ENCODE measurements at places on chromosomes 1 and 21.

GRCh38 chr21:45094412-45094811 is 20.0 kb downstream of the ADARB1 start:
- no peak for DNase-seq

DNA sequence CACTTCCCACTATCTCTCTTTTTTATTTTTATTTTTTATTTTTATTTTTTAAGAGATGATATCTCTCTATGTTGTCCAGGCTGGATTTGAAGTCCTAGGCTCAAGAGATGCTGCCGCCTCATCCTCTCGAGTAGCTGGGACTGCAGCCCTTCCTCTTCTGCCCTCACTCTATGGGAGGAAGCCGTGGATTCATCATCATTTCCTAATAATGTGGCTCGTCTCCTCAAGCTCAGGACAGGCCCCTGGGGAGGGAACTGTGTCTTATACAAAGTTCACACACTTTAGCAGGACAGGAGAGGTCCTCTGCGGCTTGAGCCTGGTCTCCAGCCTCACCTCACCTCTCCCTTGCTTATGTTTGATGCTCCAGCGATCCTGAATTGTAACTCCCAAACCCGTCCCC is 16.5 kb upstream of the IFFO2 start:
- no peak for DNase-seq

GRCh38 chr1:183272390-183272848 is 86.4 kb downstream of the LAMC2 start:
- no peak for DNase-seq

DNA sequence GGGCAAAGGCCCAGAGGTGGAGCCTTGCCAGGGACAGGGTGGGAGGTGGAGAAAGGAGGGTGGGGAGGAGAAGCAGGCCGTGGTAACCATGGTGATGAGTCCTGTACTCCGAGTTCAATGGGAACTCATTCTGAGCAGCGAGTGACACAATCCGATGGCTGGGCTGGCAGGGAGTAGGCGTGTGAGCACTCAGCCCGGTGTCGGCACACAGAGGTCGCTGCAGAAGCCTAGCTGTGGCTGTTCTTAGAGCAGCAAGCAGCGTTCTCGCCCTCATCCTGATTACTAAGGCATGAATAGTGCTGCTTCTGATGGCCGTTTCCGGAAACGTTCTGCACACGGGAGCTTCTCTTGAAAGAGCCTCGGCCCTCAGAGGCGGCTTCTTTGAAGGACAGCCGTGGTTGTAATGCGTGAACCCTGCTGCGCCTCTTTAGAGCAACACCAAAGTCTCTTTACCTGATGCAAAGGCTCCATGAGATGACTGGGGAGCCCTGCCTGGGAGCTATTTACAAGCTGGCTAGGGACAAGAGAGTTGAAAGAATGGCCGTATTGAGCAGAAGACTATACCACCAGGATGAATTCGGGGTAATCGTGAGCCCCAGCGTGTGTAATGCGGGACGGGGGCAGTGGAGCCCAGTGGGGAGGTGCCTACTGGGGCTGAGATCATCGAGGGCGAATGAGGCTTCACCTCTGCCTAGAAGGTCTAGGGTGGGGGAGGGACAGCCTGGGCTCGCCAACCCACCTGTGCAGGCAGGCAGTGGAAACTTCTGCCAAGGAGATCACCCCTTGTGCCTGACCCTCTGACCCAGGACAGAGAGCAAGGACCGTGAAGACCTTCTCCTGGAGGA is 72.8 kb upstream of the PAX7 start:
- no peak for DNase-seq

- no peak for DNase-seq
Observed at GRCh38 chr1:199762572-199762971, 264.9 kb upstream of the NR5A2 start.

DNA sequence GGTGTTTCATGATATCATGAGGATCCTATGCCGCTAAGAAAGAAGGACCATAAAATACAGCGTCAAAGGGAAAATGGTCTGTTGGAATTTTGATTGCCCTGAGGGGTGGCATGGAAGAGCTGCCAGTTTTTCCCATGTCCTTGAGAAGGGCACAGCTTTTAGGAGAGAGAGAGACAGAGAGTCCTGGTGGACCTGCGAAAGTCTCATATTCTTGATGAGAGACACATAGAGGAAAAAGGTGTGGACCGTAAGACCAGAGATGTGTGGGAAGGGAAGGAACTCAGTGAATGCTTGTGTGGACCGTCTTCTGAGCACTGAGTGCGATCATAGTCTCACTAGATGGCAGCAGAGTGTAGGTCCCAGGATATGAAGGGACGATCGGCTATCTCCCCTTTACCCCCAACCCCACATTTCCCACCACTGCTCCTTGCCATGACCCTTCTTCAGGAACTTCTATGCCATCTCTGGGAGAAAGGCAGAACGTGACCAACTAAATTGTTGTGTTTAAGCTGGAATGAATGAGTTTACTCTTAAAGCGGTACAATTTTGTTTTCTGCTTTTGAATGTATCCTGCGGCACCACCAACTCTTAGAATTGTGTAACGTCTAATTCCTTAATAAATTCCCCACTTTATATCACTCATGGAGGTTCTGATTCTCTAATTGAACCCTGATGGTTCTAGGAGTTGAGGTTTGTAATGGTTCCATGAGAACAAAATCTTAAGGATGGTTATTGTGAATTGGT is 117.7 kb downstream of the CTH start:
- no peak for DNase-seq

GRCh38 chr1:99645203-99645602 is 710 bp upstream of the PALMD start:
- DNase-seq, result no peak

- DNase-seq, result no peak
Observed at GRCh38 chr1:57549300-57549699, 125.4 kb upstream of the DAB1 start.

GRCh38 chr21:37550618-37551330 is 184.2 kb downstream of the DYRK1A start:
- DNase-seq, result no peak

- DNase-seq, result no peak
Observed at GRCh38 chr1:224182057-224182865, 779 bp upstream of the DEGS1 start.

DNA sequence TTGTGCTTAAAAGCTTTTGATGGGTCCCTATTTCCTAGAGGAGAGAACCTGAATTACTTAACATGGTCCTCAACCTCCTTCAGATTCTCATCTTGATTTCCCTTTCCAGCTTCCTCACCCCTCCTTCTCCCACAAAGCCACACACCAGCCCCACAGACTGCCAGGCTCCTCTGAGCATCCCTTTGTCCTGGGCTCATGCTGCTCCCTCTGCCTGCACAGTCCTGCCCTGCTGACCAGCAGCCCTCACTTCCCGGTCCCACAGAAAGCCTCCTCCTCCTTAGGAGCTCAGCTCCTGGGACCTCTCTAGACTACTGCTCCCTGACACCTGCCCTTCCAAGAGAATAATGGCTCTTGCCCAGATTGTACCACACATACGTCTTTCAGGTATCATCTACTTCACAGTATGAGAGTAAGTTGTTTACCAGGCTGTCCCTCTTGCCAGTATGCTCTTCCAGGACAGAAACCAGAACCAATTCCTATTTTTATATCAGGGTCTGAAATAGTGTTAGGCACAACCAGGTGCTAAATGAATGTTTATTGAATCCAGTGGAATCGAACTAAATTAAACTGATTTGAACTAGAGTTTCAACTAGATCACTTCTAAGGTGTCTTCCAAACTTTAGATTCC is 373.4 kb downstream of the LMX1A start:
- DNase-seq, result no peak

All from stimulated activated CD8-positive, alpha-beta memory T cell treated with anti-CD3 and anti-CD28 coated beads, Interleukin-7, amount 100 ng/mL, for 4 hours (primary cell).